Chondrocyte (in vitro differentiated cells): ENCODE measurements at places on chromosomes 16 and 17.

- no peak for DNase-seq
These were observed 452.1 kb upstream of the HSBP1 start for GRCh38 chr16:83355570-83356218.

- DNase-seq: no peak
These were observed 5.9 kb downstream of the BAHCC1 start for GRCh38 chr17:81400996-81401722.

DNA sequence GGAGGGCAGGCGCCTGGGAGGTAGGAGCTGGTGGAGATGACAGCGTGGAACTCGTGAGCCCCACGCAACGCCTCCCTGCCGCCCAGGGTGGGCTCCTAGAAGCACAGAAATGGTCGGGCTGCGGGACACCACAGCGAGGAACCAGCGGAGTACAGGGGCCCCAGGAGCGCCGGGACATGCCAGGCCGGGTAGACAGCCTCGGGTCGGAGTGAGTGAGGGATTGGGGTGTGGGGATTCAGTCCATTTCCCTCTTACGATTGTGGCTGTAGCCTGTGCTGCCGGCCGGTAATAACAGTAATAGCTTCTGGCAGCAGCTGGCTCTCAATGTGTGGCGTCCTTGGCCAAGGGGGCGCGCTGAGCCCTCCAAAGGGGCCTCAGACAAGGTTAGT lies 12.2 kb upstream of the CES3 start:
- no peak for DNase-seq

DNA sequence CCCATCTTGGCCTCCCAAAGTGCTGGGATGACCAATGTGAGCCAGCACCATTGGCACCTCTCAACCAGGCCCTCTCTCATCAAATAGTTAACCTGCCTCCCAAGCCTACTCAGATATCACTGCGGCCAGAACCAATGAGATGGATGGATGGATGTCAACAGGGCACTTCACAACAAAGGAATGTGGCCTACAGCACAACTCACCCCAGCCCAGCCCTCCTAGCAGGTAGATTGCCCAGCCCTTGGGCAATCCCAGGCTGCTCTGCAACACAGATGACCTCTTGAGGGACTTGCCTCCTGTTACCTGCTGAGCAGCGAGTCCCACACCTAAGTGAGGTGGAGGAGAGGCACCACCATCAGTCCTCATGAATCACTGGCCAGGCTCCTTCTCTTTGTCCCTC lies 22.6 kb upstream of the KIFC3 start:
- no peak for DNase-seq

GRCh38 chr16:3098459-3099394 lies at the start of gene ZSCAN10:
Gene ZSCAN10, minus strand, starts transcription at chr16:3099294. Its CDS starts 6,357 bp downstream, at chr16:3092937.
- no peak for DNase-seq

GRCh38 chr17:77889135-77889505 lies 69.4 kb upstream of the TNRC6C start:
- peak; percentile 26 for DNase-seq

GRCh38 chr16:16791051-16791450 lies 412.1 kb downstream of the NPIPA7 start:
- DNase-seq: no peak

DNA sequence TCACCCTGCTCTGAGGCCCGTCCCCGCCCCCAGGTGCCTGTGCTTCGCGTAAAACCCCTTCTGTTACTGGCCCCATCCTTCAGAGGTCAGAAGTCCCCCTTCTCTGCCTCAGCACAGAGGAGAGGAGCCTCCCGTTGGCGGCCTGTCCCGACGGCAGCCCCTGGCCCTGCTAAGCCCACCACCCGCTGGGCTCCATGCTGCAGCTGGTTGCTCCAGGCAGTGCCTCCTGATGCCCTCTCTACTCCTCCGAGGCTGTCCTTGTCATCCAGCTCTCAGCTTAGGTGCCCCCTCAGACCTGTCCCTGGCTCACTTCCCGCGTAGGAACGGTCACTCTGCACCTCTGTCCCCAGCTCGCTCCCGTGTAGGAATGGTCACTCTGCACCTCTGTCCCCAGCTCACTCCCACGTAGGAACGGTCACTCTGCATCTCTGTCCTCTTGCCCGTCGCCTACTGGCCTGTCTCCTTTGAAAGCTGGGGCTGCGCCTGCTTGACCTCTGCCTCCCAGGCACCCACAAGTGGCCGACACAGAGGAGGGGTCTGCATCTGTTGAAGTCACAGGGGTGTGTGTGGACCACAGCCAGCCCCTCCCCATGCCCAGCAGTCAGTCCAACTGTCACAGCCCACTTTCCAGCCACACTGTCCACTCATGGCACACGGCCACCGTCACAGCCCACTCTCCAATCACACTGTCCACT lies 31.7 kb upstream of the ZC3H18 start:
- DNase-seq: peak; percentile 78

DNA sequence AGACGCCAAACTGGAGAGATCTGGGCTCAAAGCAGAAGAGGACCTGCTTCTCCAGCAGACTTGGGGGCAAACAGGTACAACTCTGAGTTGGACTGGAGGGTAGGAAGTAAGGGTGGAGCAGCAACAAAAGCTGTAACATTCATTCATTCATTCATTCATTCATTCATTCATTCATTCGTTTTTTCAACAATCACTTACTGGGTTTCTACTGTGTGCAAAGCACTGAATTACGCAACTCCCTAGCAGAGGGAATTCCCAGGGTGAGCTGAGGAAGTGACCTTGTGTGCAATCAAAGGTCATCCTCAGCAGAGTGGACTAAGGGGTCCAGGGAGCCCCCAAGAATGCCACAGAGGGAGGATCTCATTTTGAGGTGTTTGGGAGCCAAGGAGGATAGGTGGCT lies 231.1 kb upstream of the SDK2 start:
- no peak for DNase-seq

GRCh38 chr16:55494994-55495421 lies 13.9 kb upstream of the LPCAT2 start:
- DNase-seq: no peak

- DNase-seq: no peak
These were observed 95.2 kb downstream of the C16orf78 start for GRCh38 chr16:49468611-49469310.

GRCh38 chr17:39750131-39751015 lies 12.6 kb downstream of the GRB7 start:
- DNase-seq: peak; percentile 57

- no peak for DNase-seq
These were observed 178.5 kb downstream of the MAF start for GRCh38 chr16:79422064-79422463.

DNA sequence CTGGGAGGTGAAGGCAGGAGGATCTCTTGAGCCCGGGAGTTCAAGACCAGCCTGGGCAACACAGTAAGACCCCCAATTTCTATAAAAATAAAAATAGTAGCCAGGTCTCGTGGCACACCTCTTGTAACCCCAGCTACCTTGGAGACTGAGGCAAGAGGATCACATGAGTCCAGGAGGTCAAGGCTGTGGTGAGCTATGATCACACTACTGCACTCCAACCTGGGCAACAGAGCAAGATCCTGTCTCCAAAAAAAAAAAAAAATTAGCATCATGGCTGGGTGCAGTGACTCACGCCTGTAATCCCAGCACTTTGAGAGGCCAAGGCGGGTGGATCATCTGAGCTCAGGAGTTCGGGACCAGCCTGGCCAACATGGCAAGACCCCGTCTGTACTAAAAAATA lies 6.7 kb upstream of the CBX2 start:
- DNase-seq: peak; percentile 9

- peak; percentile 17 for DNase-seq
These were observed 228.4 kb downstream of the CPPED1 start for GRCh38 chr16:12575288-12575687.
